Heart left ventricle (tissue), 16 donors: ENCODE measurements at places on chromosomes 13 and 19. TPM values are rescaled to one million over a fixed set of nuclear protein-coding genes. Genes with fewer than 3 reads are reported as not detected.

The S1PR4 gene
- 1.4 TPM for polyA plus RNA-seq

GRCh38 chr19:57321751-57322150 lies 1.5 kb downstream of the ZNF543 start:
- H3K4me3 ChIP-seq, result peak overlapping the region; percentile 79
- peaks cover 24% of the 10 kb centered on the region for H3K4me1 ChIP-seq
- DNase-seq, result no peak
- peak overlapping the region; percentile 92 for H3K27ac ChIP-seq

DNA sequence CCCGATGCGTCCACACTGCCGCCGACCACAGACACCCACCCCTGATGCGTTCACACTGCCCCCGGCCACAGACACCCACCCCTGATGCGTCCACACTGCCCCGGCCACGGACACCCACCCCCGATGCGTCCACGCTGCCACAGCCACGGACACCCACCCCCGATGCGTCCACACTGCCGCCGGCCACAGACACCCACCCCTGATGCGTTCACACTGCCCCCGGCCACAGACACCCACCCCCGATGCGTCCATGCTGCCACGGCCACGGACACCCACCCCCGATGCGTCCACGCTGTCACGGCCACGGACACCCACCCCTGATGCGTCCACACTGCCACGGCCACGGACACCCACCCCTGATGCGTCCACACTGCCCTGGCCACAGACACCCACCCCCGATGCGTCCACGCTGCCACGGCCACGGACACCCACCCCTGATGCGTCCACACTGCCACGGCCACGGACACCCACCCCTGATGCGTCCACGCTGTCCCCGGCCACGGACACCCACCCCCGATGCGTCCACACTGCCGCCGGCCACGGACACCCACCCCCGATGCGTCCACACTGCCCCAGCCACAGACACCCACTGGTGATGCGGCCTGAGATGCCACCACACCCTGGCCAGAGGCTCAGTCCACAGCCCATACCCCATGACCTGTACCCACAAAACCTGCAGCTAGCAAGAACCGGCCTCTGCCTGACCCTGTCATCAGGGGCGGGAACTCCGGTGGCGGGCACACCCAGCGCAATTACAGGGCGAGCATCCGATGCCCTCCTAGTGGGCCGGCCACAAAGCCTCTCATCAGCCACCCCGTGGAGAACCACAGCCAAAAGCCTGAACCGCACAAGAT lies 28.4 kb downstream of the RASA3 start:
- no peak overlapping the region for H3K27ac ChIP-seq
- peaks cover 47% of the 10 kb centered on the region for H3K4me1 ChIP-seq
- peak; percentile 19 for DNase-seq
- no peak overlapping the region for H3K4me3 ChIP-seq
- no peaks in the 10 kb centered on the region for H3K36me3 ChIP-seq
- H3K27me3 ChIP-seq, result no peaks in the 10 kb centered on the region

DNA sequence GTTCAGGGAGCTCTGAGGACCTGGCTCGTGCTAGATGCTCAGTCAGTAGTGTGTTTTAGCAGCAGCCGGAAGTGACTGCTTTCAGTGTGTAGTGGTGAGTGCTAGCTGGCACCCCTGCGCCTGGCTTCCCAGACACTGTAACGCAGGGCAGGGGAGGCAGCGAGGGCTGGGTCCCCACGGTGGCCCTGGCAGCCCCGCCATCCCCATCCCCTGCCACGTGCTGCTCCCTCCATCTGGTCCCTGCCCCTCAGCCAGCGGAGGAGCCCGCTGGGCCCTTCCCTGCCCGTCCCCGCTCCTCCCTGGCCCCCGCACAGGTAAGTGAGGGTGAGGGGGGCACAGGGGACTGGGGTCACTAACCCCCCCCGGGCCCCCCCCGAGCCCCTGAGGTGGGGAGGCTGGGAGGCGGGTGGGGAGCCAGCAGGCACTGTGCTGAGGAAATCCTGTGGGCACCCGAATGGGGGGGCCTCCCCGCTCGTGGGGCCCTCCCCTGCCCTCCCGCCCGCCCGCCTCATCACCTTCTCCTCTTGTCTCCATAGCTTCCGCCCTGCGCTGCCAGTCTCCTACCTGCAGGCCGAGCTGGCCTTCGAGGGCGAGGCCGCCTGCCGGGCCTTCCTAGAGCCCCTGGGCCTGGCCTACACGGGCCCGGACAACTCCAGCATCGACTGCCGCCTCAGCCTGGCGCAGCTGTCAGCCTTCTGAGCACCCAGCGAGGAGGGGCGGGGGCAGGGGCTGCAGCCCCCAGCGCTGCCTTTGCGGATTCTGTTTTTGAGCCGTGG lies 3.2 kb downstream of the LENG9 start:
- H3K4me1 ChIP-seq, result peaks cover 9% of the 10 kb centered on the region
- DNase-seq, result no peak
- H3K27ac ChIP-seq, result no peak overlapping the region
- H3K36me3 ChIP-seq, result peaks cover 69% of the 10 kb centered on the region

GRCh38 chr19:48196933-48197665 lies 26.6 kb downstream of the ZSWIM9 start:
- no peak for DNase-seq
- no peaks in the 10 kb centered on the region for H3K27me3 ChIP-seq
- H3K27ac ChIP-seq, result no peak overlapping the region
- peaks cover 4% of the 10 kb centered on the region for H3K4me1 ChIP-seq
- no peak overlapping the region for H3K4me3 ChIP-seq

DNA sequence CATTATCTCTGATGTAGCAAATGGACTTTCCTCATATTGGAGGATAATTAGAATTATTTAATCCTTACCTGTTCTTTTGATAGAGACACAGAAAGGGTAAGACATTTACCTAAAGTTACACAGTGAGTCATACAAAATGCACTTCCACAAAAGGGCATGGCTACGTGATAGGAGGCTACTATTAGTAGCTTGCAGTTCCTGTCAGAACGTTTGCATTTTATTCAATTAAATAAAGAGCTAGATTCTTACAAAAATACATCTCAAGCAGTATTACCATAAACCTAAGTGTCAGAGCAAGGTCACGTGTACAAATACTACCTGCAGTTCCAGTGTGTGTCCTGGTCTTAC lies 120.6 kb downstream of the ESD start:
- H3K27me3 ChIP-seq, result no peaks in the 10 kb centered on the region
- H3K4me3 ChIP-seq, result no peak overlapping the region
- no peak for DNase-seq
- no peak overlapping the region for H3K27ac ChIP-seq

DNA sequence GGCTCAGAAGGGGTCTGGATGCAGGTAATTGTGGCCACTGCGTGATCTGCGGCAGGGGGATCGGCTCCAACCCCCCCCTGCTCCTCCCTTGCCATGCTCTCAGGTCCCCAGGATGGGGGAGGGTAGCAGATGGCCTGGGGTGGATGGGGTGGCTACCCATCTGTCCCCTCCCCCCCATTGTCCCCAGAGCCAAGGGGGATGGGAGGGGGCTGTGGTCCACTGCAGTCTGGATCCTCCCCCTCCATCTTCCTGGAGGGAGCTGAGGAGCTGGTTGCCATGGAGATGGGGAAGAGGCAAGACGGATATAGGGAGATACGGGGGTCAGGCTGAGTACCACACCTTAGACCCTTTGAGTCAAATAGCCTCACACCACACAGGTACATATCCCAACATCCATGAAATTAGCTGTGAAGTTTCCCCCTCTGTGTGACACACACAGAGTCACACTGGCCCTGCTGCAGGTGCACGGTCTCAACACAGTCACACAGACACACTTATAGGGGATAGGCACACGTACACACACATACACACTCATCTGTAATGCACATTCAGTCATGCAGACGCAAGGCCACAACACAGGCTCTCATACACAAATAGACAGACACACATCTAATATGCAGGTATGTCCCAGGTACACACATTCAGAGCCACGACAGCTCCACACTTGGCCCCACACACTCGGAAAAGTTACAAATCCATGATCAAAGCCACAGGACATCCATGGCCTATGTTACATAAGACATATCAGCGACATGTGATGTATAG lies 1.8 kb upstream of the NOVA2 start:
- no peak overlapping the region for H3K4me3 ChIP-seq
- H3K4me1 ChIP-seq, result peaks cover 5% of the 10 kb centered on the region
- H3K27me3 ChIP-seq, result peaks cover 43% of the 10 kb centered on the region
- no peak overlapping the region for H3K27ac ChIP-seq

DNA sequence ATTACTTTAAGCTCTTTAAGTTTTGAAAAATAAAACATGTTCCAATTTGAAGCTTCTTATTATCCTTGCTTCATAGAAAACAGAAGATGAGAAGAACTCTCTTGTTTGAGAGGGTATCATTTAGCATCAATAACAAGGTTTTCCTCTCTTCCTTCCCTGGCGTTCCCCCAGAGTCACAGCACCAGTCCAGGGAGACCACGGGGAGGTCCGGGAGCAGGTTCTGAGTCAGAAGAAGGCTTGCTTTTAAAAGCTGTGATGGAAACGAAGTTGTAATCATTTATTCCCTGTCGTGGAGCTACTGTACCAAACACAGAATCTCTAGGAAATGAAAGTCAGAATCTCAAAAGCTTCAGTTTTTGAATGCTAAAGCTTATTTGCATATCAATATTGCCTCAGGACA lies 174.0 kb upstream of the LSM14A start:
- no peak overlapping the region for H3K27ac ChIP-seq
- H3K36me3 ChIP-seq, result no peaks in the 10 kb centered on the region
- DNase-seq, result no peak
- no peak overlapping the region for H3K4me3 ChIP-seq

GRCh38 chr19:18291590-18292461 lies 10.4 kb upstream of the JUND start:
- H3K4me3 ChIP-seq, result peak overlapping the region; percentile 68
- no peaks in the 10 kb centered on the region for H3K36me3 ChIP-seq
- H3K4me1 ChIP-seq, result peaks cover 35% of the 10 kb centered on the region
- DNase-seq, result peak; percentile 94

DNA sequence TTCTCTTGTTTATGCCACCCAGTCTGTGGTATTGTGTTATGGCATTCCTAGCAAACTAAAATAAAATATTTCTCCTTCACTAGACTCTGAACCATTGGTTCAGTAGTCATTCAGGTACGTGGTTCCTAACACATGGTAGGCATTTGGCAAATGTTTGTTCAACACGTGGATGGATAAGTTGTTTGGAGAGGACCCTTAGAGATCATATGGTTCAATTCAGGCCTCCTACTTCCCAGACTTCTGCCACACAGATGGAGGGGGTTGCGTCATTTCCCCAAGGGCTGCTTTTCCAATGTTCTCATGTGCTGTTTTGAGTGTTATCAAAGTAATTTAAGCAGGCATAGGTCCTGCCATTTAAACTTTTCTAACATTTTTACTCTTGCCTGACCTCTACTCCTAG lies 6.7 kb downstream of the CXCL17 start:
- H3K36me3 ChIP-seq, result no peaks in the 10 kb centered on the region
- H3K27me3 ChIP-seq, result no peaks in the 10 kb centered on the region
- no peak overlapping the region for H3K27ac ChIP-seq
- no peak overlapping the region for H3K4me3 ChIP-seq
- peaks cover 20% of the 10 kb centered on the region for H3K4me1 ChIP-seq

The ATP4B gene
- not detected for polyA plus RNA-seq

The IL17D gene
- polyA plus RNA-seq, result 0.44 TPM

- no peak for DNase-seq
- no peak overlapping the region for H3K27ac ChIP-seq
- H3K27me3 ChIP-seq, result peaks cover 57% of the 10 kb centered on the region
- H3K36me3 ChIP-seq, result no peaks in the 10 kb centered on the region
- H3K4me1 ChIP-seq, result peaks cover 24% of the 10 kb centered on the region
- H3K4me3 ChIP-seq, result peak overlapping the region; percentile 53
These were observed 5.9 kb downstream of the PRR36 start for GRCh38 chr19:7868326-7868670.

The ZNF296 gene
- 0.46 TPM for polyA plus RNA-seq

The SMIM44 gene
- not detected for polyA plus RNA-seq

The PRX gene
- polyA plus RNA-seq, result 4.3 TPM

DNA sequence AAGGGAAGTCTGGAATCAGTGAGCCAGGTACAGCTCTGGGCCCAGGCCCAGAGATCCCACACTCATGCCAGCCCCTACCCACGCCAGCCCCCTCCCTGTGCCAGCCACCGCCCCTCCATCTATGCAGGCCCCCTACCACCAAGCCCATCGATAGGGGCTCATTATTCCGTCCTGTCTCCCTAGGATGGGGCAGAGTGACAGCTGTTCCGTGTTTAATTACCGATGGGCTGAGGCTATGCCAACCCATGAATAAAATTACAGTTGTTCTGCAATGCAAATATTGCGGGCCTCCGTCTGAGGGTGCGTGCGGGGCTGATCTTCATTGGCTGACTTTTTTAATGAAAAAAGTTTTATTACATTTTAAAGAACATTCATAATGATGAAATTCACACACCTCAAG lies 35.6 kb upstream of the PEPD start:
- H3K4me3 ChIP-seq, result no peak overlapping the region
- no peak overlapping the region for H3K27ac ChIP-seq
- no peaks in the 10 kb centered on the region for H3K27me3 ChIP-seq
- H3K4me1 ChIP-seq, result no peaks in the 10 kb centered on the region

The TMEM221 gene
- polyA plus RNA-seq, result 0.04 TPM

- DNase-seq, result no peak
- no peaks in the 10 kb centered on the region for H3K27me3 ChIP-seq
- H3K27ac ChIP-seq, result peak overlapping the region; percentile 99
- peak overlapping the region; percentile 96 for H3K4me3 ChIP-seq
- H3K4me1 ChIP-seq, result peaks cover 38% of the 10 kb centered on the region
These were observed 967 bp upstream of the TPT1 start for GRCh38 chr13:45341799-45342500.
